ENCODE measurements at places on chromosomes 1 and 21. TPM values are rescaled to one million over a fixed set of nuclear protein-coding genes. Genes with fewer than 3 reads are reported as not detected.

DNA sequence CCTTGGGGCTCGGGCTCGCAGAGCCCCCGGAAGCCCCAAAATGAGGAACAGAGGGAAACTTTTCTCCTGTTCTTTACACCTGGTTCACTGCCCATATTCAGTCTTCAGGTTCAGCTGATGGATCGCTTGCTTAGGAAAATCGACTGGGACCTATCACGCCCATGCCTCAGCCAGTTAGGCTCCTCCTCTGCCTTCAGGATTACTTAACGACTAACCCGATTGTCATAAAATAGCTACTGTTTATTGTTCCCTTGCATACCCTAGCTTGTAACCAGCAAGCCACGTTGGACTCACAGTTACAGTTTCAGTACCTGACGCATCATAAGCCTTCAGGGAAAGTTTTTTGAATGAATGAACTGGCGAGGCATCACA is 692 bp downstream of the TARDBP start:
- peak; percentile 8 for DNase-seq

DNA sequence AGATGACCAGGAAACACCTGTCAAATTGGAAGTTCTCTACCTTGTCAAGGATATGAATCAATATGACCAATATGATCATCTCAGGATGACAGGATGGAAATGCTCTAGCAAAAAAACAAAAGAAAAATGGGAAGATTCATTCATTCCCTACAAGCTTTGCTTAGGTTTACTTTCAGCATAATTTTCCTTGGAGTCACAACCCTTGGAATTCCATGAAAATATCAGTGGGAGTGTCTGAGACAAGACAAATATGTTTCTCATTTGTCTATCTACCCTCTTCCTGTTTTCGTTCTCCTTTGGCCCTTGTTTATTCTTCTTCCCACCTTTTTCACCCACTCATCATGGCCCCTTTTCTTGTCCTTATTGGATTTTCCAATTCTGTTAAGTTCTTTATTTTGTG is 50.6 kb downstream of the COLGALT2 start:
- no peak for DNase-seq

DNA sequence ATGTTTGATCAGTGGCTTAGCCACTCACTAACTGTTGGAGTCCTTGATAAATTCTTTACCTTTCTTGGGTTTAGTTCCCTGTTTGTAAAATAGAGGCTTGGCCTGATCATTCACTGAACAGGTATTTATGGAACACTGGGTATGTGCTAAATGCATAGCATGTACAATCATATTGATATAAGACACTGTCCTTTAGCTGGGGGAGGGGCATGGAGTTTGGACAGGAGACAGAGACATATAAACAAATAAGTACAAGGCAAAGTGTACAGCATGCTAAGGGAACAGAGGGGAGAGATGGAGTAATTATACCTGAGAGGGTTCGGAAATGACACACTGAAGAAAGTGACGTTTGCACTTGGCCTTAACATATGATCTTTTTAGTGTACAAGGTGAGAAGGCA is 124.3 kb upstream of the CACNA1E start:
- peak; percentile 56 for DNase-seq

DNA sequence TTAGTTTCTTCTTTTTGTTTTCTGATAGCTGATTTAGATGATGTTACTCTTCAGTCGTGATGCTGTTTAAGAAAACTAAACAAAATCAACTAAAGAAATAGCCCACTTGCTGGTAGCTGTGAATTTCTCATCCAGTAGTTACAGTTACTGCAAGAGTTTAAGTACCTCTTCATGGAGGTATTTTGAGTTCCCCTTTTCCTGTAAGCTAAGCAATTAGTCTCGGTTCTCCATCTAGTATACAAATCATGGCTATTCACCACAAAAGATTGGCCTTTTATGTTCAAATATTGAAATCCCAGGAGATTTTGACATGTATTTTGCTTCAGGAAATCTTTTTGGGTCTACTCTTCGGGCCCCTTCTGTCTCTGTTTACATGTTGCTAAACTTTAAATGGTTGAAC is 31.1 kb downstream of the HUNK start:
- DNase-seq: no peak

GRCh38 chr1:160800142-160800541 is 4.2 kb downstream of the LY9 start:
- DNase-seq: no peak

GRCh38 chr1:23554127-23554480 is 5.2 kb downstream of the ID3 start:
- DNase-seq: no peak

DNA sequence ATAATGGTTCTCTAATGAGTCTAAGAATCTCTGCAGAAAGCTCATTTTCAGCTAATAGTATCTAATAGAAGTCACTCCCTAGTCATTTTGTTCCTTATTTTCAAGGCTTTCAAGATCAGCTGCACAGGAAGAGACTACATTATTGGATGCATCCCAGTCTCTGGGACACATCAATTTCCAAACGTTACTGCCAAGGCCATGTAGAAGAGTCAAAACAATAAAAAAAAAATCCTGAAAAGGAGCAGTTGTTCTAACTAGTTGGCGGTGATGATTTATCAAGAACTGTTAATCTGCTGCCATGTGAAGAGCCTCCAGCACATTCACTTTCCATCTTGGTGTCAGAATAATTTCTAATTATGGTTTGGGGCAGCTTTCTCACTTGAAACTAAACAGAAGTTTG is 5.7 kb downstream of the DDAH1 start:
- no peak for DNase-seq

GRCh38 chr1:66160719-66161118 is 368.0 kb downstream of the PDE4B start:
- no peak for DNase-seq

DNA sequence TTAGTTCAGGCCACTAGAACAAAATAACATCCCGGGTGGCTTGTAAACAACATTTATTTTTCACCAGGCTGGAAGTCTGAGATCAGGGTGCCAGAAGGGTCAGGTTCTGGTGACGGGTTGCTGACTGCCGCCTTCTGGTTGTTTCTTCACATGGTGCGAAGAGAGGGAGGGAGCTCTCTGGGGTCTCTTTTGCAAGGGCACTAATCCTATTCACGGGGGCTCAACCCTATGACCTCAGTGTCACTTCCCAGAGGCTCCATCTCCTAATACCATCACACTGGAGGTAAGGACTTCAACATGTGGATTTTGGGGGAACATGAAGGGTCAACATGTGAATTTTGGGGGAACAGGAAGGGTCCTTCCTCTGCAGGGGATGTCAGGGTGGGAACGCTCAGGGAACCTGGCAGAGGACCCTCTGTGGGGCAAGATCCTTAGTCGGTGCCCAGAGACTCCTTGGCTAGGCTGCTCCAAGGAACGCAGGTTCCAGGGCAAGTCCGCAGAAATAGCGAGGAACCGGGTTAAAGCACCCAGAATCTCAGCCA is 8.7 kb upstream of the C2CD2 start:
- DNase-seq: no peak

DNA sequence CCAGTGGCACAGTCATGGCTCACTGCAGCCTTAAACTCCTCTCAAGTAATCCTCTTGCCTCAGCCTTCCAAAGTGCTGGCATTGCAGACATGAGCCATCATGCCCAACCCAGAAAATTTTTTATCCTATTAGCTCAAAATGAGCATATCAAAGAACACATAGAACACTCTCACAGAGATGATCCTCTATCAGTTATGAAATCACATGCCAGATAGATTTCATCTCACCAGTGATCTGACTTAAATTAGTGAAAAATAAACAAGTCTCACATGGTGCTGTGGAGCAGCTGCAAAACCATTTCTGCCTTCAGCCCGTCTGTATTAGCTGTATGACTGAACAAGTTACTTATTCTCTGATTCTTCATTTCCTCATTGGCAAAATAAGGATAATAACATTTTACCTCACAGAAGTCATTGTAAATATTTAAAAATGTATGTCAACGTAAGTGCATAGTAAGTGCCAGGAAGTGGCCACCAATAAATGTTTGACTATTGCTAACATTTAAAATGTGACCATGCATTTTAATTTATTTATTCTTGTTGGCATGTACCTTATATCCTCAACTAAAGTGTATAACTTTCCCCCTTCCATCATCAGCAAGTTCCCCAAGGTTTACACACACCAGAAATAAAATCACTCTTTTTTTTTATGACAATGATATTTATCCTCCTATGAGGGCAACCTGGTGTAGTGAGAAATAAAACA is 29.0 kb upstream of the SLC19A2 start:
- DNase-seq: no peak

GRCh38 chr1:4802024-4802423 is 147.6 kb downstream of the AJAP1 start:
- no peak for DNase-seq

DNA sequence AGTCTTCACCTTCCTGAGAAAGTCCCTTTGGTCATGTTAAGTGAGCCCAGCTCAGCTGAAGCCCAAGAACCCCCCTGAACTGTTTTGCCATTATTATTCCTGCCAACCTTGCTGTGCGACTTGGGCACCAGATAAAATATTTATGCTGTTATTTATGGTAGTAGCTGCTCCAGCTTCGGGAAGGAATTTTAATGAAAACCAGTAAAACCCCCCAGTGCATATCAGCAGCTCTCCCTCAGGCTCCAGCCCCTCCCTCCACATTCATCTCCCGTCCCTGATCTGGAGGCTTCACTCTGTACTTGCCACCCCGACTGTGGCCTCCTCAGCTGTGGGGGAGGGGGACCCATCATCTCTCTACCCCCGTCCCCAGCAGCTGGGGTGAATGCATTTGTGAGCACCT is 12.7 kb downstream of the TTC22 start:
- DNase-seq: no peak

GRCh38 chr21:37118187-37118826 is 45.3 kb downstream of the TTC3 start:
- DNase-seq: no peak

GRCh38 chr1:4090976-4091660 is 191.0 kb upstream of the C1orf174 start:
- no peak for DNase-seq

DNA sequence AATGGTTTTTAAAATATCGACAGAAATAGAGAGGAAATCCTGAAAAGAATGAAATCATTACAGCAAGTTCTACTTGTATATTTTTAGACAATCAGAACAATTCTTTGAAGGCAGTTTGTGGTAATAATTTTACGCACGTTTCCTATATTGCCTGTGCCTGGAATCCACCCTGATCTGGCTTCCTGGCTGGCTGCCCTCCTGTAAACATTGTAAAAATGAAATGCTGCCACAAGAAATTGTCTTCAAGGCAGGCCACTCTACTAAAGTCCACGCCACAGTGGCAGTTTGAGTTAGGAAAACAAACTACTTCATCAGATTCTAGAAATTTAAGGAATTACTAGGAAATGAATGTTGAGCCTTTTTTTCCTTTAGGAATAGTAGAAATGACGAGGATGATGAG is 454.5 kb upstream of the NR5A2 start:
- DNase-seq: peak; percentile 42

- DNase-seq: no peak
These were observed 35.5 kb downstream of the TOMM20 start for GRCh38 chr1:235093013-235093695.

DNA sequence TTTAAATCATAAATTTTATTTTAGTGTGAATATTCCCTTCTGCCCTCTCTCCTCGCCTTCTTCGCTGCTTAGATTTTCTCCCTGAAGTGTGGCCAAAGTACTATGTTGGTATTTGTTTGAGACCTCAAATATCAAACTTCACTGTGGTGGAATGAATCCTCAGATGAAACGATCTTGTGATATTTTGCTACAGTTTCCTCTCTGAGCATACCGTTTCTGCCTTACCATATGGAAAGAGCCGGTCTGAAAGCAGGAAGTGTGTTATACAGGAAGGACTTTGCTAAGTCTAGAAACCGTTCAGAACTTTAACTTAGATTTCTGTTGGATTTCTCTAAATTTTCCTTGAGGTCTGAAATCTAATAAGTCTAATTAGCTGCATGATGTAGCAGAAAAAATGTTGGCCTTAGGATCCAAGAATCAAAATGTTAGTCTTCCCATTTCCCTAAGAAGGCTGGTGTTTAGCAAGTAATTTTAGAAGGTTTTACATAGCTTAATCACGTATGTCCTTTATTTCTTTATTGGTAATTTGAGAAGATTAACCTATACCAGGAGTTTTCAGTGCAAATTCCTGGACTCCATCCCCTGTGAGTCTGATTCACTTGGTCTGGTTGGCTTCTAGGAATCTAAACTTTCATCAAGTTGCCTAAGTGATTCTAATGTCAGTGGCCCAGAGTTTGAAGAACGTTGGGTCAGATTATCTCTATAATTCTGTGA is 30.7 kb downstream of the SDCCAG8 start:
- no peak for DNase-seq

DNA sequence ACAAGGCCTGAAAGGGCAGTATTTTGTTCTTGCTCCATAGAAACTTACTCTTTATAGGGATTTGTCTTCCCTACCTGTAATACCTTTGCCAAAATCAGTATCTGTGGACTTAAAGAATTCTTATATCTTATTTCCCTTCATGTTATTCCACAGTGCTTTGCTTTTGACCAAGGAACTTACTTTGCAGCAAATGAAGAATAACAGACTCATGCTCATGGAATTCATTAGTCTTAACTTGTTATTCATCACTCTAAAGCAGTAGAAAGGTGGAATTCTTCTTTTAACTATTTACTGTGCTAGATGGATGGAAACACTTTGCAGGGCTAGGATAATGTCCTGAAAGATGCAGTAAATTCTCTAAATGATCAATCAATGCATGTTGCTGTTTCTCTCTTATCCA is 45.9 kb downstream of the DUSP10 start:
- no peak for DNase-seq

DNA sequence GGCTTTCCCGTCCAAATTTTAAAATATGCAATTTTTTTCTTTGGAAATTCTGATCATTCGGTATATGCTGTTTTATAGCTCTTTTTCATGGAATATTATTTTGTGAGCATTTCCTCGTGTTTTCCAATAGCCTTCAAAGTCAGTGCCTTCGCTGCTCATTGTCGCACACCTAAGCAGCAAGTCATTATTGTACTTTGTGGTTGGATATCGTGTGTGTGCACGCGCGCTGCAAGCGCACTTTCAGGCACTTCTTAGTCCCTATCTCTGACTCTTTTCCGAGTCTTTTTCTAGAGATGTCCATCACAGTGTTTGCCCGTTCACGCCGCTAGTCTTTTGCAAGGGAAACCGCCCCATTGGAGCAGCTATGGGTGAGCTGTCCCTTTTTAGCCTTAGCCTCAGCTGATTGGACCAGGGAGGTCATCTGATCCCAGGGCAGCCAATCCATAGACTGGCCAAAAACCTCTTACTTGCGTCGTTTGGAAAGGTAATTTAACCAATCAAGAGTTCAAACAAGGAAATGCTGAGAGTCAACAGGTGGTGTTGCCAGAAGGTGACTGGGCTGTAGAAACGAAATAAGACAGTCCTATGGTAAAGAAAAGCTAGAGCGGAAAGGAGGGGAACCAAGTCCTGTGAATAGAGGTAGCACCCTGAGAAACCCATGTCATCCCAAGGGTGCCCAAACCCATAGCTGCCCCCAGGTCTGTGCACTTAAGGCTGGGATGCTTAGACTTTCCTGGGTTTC is 710 bp upstream of the HYI start:
- DNase-seq: peak; percentile 61

MCM3AP gene
- total RNA-seq: 120 TPM

COL6A2 gene
- total RNA-seq: 198 TPM

BROX gene
- total RNA-seq: 41.8 TPM

CYYR1 gene
- total RNA-seq: 13.3 TPM

REG4 gene
- total RNA-seq: 0.62 TPM

GJA8 gene
- total RNA-seq: 1.1 TPM

All from prostate gland (tissue), 2 donors.